Panc1 (cell line): ENCODE measurements at places on chromosomes 1 and 21. TPM values are rescaled to one million over a fixed set of nuclear protein-coding genes. Genes with fewer than 3 reads are reported as not detected.

NTNG1 gene
- total RNA-seq, result 0.13 TPM

PROX1 gene
- 0.13 TPM for total RNA-seq

OR6K3 gene
- total RNA-seq, result not detected

TMPRSS15 gene
- not detected for total RNA-seq

DNALI1 gene
- 0.36 TPM for total RNA-seq

LEMD1 gene
- not detected for total RNA-seq

NDUFS2 gene
- 94.9 TPM for total RNA-seq

PTPRC gene
- total RNA-seq, result 1.4 TPM

HEYL gene
- 2.3 TPM for total RNA-seq

C8B gene
- not detected for total RNA-seq

SCYL3 gene
- 7.8 TPM for total RNA-seq

TMEM269 gene
- total RNA-seq, result 0.13 TPM

RNF223 gene
- 0.08 TPM for total RNA-seq

FASLG gene
- total RNA-seq, result not detected

PTPRU gene
- total RNA-seq, result 0.72 TPM

HOOK1 gene
- 0.57 TPM for total RNA-seq

HES3 gene
- total RNA-seq, result not detected

RUNX1 gene
- 22.4 TPM for total RNA-seq

GSTM2 gene
- 10.2 TPM for total RNA-seq

NBPF9 gene
- total RNA-seq, result 30.3 TPM

CD5L gene
- not detected for total RNA-seq

OR2T35 gene
- total RNA-seq, result not detected

PGLYRP3 gene
- total RNA-seq, result not detected

UROD gene
- 76.8 TPM for total RNA-seq

ZNF683 gene
- not detected for total RNA-seq

ATP1A4 gene
- not detected for total RNA-seq

SLC25A34 gene
- 0.64 TPM for total RNA-seq

S1PR1 gene
- 0.41 TPM for total RNA-seq

RHEX gene
- not detected for total RNA-seq

MYOG gene
- total RNA-seq, result not detected
